ENCODE measurements at places on chromosomes 1 and 21.

DNA sequence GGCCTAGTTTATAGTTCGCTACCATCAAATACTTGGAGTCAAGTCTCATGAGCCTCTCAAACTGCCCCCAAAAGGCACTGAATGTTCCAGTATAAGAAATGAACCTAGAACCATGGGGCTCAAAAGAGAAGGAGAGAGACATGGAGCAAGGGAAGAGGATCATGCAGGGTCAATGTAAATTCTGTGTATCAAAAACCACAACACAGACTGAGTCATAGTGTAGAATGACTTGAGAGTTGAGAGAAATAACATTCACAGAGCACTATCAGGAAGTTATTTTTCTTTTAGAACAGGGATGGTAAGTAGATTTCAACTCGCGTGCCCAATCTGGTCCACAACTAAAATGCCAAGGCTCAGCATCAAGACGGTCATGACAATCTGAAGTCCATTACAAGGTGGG lies 59.8 kb downstream of the GNG12 start:
- no peak for DNase-seq

GRCh38 chr1:226098870-226099835 lies 36.6 kb downstream of the H3-3A start:
- no peak for DNase-seq

GRCh38 chr1:77282187-77282865 lies 507 bp downstream of the AK5 start:
- no peak for DNase-seq

- no peak for DNase-seq
Observed at GRCh38 chr21:39189857-39190604, 6.8 kb upstream of the PSMG1 start.

- no peak for DNase-seq
Observed at GRCh38 chr1:72137656-72138055, 144.7 kb downstream of the NEGR1 start.

DNA sequence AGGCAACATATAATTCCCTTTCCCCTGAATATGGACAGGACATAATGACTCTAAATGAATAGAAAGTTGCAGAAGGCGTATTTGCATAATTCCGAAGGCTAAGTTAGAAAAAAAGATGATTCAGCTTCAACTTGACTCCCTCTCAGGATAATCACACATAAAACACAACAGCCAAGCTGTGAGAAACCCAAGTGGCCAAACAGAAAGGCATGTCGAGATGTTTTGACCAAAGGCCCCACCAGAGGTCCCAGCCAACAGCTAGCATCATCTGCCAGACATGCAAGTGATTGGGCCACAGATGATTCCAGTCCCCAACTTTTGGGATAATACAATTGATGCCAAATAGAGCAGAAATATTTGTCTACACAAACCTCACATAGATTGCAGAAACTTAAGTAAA lies 444.9 kb downstream of the LTN1 start:
- DNase-seq: no peak

- no peak for DNase-seq
Observed at GRCh38 chr1:18957532-18958300, 1.2 kb upstream of the IFFO2 start.

All from stimulated activated CD8-positive, alpha-beta memory T cell treated with anti-CD3 and anti-CD28 coated beads, Interleukin-15, amount 100 ng/mL, for 24 hours (primary cell).